ENCODE measurements at places on chromosomes 12 and 14. TPM values are rescaled to one million over a fixed set of nuclear protein-coding genes. Genes with fewer than 3 reads are reported as not detected.

NID2 gene
- 37.3 TPM for total RNA-seq

DNA sequence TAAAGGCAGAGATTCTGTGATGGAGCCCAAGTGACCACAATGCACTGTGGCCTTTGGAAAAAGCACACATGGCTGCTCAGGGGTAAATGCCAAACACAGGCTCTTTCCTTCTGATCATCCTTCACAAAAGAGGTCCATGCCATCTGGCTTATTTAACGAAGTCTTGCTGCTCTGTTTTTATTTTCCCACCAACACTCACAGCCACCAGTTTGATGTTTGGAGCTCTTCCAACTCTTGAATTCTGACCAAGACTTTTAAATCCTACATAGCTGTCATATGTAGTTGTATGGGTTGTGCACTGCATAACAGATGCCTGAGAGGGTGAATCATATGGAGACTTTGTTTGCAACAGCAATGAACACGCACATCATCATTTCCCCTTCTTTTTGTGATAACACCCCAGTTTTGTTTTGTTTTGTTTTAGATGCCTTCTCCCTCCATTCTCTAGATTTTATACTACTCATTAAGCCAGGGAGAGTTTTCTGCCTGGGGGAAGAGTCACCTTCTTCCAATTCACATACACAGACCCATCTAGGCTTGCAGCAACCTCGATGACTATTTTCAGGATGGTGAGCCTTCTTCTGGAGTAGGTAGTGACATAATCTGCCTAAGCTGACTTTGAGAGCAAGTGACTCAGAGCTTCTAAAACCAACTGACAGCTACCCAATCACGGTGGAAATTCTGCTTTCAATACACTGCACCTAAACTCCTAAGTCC is 145.2 kb upstream of the WSCD2 start:
- DNase-seq: no peak

DNA sequence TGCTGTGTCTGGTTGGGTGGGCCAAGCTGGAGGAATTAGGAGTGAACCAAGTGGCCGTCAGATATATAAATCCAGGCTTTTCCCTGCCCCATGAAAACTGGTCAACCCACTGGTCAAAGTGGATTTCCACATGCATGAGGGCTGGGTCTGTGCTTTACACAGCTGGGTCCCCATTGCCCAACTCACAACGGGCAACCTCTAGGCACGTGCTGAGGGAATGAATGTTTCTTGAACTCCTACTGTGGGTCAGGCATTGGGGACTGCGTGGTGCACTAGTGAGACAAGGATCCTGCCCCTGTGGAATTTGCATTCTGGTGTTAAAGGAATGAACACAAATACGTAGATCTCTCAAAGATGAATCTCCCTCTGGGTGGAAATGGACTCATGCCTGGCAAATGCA is 7.5 kb upstream of the AACS start:
- DNase-seq: no peak

DNA sequence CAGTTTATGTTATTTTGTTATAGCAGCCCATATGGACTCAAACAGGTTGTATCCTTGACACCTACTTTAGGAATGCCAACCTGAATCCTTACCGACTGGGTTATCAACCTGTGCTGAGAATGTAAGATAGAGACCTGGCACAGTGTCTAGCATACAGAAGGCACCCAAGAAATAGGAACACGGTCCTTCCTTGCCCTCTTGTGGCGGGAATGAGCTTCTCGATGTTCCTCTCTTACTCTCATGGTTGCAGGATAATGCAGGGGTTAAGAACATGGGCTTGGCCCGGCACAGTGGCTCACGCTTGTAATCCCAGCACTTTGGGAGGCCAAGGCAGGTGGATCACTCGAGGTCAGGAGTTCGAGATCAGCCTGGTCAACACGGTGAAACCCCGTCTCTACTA is 6.5 kb downstream of the C12orf43 start:
- DNase-seq: no peak

DNA sequence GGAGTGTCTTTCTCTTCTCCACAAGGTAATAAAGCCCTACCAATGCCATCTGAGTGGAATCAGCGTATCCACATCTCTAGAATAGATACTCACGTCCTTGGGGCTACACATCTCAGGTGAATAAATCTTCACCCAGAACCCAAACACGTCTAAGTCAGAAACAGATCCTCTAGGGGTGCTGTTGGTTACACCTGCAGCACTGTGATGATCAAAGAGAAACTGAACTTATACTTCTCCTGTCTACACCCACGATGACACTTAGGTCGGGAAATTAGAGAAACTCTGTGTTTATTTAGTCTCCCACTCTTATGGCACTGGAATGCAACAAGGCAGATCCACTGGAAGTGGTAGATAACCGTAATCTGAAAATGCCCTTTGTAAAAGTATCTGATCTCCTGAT is 46.2 kb downstream of the WIF1 start:
- no peak for DNase-seq

DNA sequence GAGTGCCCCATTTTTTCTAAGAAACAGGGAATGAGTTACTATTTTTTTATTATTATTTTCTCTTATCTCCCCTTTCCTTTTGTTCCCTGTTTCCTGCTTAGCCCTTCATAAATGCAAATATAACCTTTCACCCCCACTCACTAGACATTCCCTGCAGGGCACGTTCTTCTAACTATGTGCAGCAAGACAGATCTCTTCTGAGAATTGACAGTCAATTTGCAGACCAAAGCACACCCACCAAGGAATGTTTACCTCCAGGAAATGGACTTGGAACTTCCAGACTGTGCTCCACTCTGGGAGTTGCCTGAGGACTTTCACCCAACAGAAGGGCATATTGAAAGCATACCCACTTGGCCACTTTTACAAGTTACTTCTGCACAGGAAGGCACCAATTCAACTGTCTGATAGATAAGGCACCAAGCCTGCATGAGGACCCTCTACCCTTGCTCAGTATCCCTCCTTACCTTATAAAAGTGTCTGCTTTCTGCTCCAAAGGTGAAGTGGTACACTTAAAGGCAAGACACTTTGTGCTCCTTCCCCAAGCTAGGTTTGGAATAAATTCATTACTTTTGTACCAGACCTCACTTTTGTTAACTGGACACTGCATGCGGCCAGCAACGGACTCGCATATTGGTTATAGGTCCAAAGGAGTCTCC is 6.5 kb downstream of the TAS2R19 start:
- no peak for DNase-seq

HOXC6 gene
- 0.43 TPM for total RNA-seq

Data from cardiac septum (tissue), 1 donor.